ENCODE measurements at places on chromosomes 16 and 17.

- no peak for DNase-seq
Measured at GRCh38 chr16:68718590-68718989, 18.5 kb upstream of the CDH1 start.

DNA sequence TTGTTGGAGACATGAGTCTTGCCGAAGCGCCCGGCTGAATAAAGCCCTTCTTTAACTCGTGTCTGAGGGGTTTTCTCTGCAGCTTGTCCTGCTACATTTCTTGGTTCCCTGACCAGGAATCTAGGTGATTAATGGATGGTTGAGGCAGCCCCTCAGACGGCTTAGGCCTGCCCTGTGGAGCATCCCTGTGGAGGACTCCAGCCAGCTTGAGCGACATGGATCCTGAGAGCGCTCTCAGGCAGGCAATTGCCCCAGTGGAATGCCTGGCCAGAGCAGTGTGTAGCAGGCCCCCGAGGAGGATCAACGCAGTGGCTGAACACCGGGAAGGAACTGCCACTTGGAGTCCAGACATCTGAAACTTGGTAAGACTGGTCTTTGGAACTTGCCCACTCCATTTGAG lies 17.3 kb upstream of the ENDOV start:
- DNase-seq = no peak

DNA sequence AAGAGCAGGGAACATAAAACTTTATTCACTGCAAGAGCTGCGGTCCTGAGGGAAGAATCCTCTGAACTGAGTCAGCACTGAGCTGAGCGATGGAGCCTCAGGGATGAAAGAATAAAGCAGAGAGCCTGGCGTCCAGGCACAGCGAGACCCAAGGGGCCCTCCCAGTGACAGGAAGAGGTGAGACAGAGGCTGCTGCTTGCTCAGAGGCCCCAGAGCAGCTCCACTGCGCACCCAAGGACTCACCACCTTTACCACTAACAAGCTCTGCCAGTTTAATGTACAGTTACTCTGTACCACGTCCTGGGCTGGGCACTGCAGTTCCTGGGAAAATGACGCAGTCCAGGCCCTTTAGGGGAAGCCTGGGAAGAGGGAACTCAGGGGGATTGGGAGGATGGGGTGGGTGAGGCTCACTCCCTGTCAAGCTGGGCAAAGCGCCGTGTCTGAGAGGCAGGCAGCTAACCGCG lies 5.6 kb downstream of the GFAP start:
- no peak for DNase-seq

DNA sequence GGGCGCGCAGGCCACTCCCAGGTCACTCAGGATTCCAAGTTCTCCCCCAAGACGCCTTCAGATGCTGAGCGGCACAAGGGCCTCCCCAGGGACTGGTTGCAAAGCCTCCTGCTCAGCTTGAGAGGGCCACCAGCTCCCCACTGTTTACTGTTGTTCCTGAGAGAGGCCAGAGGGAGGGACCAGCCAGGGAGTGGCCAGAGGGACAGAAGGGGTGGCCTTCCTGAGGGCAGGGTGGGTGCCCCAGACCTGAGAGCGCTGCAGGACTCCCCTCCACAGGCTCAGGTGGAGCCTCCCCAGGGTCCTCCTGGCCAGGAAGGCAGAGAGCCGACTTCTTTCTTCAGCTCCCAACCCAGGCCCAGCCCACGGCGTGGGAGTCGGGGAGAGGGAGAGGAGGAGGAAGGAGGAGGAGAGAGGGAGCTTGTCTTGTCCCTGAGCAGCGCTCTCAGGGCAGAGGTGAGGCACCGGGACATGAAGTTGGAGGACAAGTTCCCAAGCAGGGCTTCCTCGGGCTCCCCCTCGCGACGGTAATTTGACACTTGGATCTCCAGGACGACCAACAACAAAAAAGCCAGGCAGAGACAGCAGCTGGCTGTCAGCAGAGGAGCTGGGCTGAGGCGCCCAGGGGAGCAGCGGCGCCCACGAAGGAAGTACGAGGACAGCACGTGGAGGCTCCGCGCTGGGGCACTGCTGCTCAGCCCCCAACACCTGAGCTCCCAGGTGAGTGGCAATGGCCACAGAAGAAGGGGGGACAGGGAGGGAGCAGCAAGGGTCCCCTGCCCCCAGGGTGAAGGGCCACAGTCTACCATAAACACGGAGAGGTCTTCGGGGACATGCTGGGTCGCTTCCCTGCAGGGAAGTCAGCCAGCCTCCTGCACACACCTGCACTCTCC lies 497 bp downstream of the SMIM5 start:
- DNase-seq = no peak

GRCh38 chr16:13587181-13587580 lies 332.8 kb upstream of the ERCC4 start:
- DNase-seq = no peak

DNA sequence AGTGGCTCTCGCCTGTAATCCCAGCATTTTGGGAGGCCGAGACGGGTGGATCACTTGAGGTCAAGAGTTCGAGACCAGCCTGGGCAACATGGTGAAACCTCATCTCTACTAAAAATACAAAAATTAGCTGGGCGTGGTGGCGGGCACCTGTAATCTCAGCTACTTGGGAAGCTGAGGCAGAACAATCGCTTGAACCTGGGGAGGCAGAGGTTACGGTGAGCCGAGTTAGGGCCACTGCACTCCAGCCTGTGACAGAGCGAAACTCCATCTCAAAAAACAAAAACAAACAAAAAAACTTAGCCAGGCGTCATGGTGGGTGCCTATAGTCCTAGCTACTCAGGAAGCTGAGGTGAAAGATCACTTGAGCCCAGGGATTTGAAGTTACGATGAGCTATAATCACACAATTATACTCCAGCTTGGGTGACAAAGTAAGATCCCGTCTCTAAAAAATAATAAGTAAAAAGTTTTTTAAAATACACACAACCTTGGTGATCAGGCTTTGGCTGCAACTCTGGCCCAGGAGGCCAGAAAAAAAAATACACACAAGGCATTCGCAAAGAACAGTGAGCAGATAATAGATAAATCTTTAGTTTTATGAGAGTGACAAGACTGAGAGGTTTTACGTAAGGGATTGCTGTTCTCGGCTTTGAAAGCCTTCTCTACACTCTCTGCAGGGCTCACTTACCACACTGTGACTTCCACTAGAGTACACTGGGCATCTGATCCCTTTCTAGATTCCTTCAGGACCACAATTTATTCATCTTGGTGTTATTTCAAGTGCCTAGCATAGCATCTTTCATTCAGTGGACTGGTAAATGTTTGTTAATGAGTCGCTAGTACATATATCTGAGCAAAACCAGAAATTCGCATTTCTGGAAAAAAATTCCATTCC lies 5.9 kb downstream of the GSPT1 start:
- no peak for DNase-seq

GRCh38 chr16:11057711-11058345 lies 113.5 kb downstream of the CLEC16A start:
- DNase-seq = no peak

DNA sequence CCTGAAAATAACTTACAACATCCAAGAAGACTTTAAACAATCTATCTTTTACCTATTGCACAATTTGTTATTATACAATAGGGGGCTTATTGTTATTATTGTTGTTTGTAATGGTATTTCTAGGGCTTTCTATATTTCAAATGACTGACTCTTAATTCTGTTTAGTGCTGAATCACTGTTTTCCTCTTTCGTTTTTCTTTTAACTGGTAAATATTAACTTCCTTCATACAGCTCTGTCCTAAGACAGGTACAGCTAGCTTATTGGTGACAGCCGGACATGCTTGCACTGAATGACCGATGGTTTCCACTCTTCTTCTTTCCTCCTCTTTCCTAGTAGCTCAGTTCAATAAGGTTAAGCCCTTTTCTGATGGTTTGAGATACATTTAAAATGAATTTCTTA lies 11.6 kb downstream of the KRTAP9-7 start:
- no peak for DNase-seq

DNA sequence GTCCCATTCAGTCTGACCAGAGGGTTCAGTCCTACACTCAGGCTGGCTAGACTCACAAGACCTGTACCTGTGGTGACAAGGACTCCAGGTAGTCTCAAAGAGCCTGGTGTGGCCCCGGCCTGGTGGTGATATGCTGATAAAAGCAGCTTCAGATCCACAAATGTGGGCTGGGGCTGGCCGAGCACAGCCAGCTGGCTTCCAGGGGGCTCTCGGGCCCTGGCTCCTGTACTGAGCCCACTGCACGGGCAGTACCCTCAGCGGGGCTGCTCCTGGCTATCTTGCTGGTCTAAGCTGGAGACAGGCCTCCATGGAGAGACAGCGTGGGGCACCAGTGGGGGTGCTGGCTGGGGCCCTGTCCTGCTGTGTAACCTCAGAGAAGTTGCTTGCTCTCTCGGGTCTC lies 4.3 kb downstream of the SMIM5 start:
- DNase-seq = no peak

GRCh38 chr16:14405611-14406537 lies 224.2 kb downstream of the PARN start:
- DNase-seq = no peak

GRCh38 chr17:44996304-44996703 lies 28.2 kb upstream of the C1QL1 start:
- no peak for DNase-seq

GRCh38 chr17:8985054-8985701 lies 19.7 kb upstream of the PIK3R5 start:
- DNase-seq = no peak

GRCh38 chr16:87948119-87948545 lies 3.1 kb upstream of the BANP start:
- DNase-seq = no peak

DNA sequence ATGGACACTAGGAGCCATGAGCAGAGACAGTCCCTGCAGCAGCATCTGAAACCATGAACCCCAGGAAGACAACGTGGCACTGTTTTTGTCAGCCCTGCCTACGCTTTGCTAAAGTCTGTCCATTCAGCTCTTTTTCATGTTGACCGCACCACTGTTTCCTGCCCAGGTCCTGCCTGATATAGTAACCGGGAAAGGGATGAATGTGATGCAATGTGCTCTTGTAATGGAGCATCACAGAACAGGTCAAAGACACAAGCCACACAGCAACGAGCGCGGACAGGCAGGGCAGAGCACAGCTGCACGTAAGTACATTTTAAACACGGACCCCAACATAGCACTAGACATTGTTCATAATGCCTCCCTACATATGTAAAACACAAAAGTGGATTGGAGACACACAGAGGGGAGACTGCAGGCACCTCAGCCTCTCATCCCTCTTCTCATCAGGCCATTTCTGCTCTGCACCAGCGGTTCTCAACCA lies 16.9 kb upstream of the TNFRSF13B start:
- no peak for DNase-seq

Measured in stimulated activated CD8-positive, alpha-beta memory T cell treated with anti-CD3 and anti-CD28 coated beads, Interleukin-7, amount 100 ng/mL, for 1 hour (primary cell).